Occipital lobe (tissue), 3 donors: ENCODE measurements at places on chromosomes 5 and 9. TPM values are rescaled to one million over a fixed set of nuclear protein-coding genes. Genes with fewer than 3 reads are reported as not detected.

Gene BRINP1
- 51.3 TPM for total RNA-seq

DNA sequence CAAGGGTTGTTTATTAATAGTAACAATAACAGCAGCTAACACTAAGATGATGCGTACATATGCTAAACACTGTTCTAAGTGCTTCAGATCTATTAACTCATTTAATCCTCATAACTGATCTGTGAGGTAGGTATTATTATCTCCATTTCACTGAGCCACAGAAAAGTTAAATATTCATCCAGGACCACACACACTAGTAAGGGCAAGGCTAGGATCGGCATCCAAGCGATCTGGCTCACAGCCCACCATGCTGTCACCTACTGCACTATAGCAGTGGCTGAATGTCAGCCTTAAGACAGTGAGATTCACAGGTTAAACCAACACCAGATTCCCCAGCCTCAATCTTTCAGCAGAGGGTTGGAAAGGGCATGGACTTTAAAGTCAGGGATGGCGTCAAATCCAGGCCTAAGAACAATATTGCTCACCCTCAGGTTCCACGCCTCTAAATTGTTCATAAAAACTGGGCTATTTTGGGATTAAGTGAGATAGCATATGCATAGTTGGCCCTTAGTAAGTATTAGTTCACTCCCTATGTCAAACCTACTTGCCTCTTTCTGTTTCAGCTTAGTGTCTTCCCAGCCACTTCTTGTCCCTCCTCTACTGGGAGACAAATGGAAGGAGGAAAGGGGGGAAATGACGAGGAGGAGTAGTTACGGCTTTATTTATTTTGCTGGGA is 150.8 kb downstream of the MAPKAP1 start:
- no peak for DNase-seq

DNA sequence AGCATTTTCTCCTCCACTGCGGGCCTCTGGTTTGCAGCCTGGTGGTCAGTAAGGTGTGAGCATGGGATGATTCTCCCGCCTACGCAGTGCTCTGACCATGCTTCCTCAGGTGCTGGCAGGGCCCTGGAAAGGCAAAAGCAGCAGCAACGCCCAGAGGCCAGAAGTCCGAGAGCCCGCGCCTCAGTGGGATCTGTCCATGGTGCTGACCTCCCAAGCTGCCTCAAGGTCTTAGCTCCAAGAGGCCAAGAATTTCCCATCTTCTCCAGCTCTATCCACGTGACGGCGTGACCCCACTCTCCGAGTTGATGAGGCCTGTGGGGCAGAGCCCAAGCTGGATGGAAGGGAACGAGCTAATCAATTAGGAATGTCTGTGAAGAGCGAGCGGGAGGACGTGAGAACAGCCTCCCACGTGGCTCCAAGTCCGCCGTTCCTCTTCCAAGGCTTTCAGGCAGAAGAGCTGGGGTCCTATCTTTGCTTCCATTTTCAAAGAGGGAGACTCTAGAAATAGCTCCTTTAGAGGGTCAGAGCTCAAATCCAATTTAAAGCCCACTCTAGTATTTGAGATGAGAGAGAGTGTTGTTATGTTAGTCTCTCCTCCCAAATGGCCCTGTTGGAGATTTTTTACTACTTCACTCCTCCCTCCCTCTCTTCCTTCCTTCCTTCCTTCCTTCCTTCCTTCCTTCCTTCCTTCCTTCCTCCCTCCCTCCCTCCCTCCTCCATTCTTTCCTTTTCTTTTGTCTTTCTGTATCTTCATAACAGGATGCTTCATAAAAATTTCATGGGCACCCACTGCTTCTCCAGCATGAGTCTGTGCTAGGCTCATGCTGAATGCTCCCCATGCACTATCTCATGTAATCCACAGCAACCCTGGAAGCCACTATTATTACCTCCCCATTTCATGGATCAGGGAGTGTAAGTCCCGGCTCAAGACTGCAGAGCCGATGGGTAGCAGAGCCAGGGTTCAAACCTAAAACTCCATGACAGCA is 69.3 kb downstream of the OLFM1 start:
- no peak for DNase-seq

DNA sequence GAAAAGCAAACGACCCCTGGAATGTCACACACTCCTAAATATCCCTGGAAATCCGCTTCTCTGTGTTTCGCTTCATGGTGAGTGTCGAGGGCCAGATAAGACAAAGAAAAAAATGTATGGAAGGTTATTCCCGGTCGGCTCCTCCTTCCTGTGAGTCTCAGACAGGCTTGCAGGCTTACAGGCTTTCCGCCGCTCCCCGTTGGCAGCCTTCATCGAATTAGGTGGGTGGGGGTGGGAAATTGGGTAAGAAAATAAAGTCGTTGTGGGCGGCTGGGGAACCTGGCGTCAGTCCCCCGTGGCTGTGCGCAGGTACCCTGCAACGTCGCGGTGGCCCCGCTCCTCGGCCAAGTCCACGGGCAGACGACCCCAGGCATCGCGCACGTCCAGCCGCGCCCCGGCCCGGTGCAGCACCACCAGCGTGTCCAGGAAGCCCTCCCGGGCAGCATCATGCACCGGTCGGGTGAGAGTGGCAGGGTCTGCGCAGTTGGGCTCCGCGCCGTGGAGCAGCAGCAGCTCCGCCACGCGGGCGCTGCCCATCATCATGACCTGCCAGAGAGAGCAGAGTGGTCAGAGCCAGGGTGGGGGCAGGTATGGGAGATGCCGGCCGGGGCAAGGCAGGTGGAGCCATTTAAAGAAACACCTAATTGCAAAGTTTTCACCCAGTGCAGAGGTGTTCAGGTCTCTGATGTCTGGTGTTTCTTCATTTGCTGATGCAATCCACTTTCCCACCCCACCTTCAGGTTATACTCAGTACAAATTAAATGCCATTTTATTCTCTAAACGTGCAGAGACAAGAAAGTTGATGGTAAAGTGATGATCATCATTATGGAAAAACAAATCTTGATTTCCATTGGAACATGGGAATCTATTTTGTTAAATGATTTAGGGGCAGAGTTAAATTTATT is 3.2 kb downstream of the CDKN2B start:
- DNase-seq, result no peak

DNA sequence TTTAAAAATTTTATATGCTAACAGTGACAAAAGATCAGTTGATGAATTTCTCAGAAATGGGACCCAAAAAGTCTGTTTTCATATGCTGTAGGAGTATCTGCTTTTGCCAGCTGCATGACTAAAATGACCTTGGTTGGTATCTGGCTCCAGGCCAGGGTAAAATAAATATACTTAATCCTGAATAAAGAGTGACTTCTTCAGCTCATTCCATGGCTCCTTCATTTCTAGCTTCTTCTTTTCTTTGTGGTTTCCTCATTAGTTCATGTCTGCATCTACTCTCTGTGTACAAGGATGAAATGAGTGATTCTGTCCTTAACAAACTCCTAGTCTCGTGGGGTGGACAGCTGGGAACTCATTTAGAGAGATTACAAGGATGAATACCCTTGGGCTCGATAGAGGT is 36.0 kb downstream of the RCL1 start:
- no peak for DNase-seq

DNA sequence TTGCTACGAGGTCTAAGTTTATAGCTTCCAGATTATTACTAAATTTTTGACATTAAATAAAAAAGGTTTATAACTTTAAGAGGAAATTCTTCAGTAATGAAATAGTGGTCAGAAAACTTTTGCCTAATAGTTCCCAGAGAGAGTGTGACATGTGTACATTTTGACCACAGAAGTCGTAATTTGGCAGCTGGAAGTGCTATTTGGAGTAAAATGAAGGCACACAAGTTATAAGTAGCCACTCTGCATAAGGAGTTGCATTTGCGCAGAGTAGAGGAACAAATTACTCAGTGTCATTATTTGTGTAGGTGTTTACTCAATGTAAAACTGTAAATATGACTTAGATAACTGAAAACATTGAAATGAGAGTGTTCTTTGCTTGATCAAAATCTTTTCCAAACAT is 408.4 kb downstream of the CCDC171 start:
- DNase-seq, result no peak

GRCh38 chr5:74976651-74977050 is 75.7 kb downstream of the GCNT4 start:
- DNase-seq, result no peak

Gene ZNF346
- 34.5 TPM for total RNA-seq

DNA sequence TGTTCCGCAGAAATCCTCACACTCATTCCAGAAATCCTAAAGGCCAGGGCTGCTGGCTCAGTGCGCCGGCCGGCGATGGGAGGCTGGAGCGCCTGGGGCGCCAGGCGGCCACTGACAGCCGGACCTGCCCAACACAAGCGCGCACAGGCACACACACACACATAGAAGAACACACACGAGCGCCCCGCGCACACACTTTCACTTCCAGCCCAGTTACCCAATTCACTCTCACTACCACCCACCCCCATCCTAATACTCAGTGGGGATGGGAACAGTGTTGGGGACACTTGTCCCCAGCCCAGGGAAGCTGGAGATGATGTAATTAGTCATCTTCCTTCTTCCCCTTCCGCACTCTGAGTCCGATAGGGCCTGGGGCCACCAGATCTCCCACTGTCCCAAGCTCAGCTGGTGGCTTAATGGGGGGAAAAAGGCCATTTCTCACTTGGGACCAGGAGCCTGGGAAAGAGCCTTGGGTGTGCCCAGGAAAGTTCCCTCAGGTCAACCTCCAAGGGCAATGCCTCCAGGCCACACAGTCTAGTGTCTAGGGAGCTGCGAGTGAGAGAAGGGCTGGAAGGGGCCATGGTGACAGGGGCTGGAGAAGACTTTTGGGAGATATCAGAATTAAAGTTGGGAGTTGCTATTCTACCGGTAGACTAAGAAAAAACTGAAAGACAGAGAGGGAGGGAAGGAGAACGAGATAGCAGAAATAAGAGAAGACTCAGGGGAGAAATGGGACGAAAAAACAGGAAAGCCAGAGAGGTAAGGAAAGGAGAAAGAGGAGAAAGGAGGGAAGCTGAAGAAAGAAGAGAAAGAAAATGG is 1.7 kb downstream of the EBF1 start:
- DNase-seq, result no peak

Gene QRFP
- not detected for total RNA-seq

Gene WWC1
- total RNA-seq, result 116 TPM

- no peak for DNase-seq
Measured at GRCh38 chr5:96952974-96953730, 17.3 kb downstream of the LNPEP start.

DNA sequence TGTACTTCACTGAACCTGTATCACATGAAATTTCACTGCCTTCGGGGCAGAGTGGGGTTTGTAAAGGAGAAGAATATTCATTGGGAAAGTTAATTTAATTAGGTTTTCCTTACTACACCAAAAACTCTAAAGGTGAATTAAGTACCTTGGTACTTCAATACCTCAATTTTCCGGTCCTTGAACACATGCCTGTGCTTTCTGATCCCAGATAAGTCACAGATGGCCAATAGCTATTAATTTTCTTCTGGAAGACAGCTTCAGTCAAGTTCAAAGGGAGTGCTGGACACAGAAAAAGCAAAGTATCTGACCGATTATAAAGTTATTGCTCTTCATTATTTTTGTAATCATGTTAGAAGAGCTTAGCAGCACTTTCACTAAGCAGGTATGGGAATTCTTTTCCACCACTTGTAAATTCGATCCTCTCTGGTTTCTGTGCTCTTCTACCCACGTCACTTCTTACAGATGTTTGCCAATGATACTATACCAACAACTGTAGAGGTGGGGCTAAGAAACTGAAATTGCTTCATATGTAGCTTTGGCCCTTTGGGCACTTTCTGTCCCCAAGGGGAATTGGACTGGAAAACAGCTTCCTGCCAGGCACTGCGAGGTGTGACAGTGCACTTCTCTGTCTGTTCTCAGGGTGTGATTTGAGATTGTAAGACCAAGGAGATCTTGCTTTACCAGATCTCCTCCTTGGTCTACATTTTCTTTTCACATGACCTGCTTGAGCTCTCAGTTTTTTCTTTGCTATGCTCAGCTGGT is 164.0 kb downstream of the CCDC192 start:
- DNase-seq, result no peak

DNA sequence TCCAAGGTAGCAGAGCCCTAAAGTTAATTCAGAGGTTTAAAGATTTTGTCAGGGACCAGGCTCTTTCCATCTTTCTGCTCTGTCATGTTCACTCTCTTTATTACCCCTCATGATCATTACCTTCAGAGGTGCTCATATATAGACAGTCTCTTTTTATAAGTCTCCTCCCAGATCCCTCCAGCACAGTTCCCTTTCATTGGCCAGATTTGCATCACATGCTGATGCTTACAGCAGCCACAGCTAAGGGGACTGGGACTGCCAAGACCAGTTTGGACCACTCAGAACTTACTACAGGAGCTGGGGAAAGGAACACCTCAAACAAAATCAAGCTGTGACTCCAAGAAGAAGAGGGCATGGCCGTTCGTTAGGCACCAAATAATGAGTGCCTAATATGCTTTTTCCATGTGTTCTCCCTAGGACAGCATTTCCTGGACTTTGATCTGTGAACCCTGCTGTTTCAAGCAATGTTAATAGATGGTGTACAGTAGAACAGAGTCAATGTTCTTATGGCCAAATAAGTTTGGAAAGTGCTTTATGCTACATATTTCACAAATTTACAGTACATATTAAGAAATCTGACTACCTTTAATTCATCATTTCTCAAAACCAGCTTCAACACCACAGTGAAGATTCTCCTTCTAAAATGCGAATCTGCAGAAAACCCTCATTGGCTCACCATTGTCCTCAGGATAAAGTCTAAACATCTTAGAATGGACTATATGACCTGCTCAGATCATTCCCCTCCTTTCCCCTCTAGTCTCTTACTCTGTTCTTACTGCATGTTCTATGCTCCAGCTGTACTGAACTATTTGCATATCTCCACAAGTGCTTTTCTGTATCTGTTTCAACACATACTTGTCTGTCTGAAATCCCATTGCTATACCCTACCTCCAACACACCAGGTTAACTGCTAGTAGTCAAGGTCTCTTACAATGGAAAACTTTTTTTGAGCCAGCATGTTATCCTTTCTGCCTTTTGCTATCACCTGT is 3.4 kb downstream of the C5orf58 start:
- DNase-seq, result no peak

GRCh38 chr5:54313311-54314270 is 3.2 kb upstream of the ARL15 start:
- DNase-seq, result no peak

GRCh38 chr9:108057421-108058134 is 568.0 kb upstream of the KLF4 start:
- no peak for DNase-seq

Gene ZFP2
- total RNA-seq, result 9.4 TPM

Gene HTR1A
- 18.2 TPM for total RNA-seq

DNA sequence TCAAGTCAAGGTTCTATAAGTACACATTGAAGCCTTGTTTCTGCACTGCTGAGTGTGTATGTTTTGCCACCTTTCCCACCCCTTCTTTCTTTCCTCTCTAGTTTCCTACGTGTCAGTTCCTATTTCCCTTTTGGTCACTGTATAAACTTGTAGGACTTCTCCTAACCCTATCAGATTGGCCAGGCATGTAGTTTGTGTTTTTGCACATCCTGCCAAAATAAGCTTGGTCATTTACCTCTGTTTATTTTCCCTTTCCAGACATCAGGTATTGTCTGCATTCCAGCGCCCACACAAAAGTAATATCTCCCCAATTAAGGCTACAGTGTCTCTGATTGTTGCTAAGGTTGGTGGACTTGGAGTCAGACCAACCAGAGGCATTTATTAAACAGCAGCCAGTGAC is 252.9 kb upstream of the MPDZ start:
- DNase-seq, result no peak
